Stimulated activated CD4-positive, alpha-beta T cell treated with anti-CD3 and anti-CD28 coated beads, TNF-alpha, amount 100 ng/mL, for 1 hour (primary cell): ENCODE measurements at places on chromosomes 2 and 18.

DNA sequence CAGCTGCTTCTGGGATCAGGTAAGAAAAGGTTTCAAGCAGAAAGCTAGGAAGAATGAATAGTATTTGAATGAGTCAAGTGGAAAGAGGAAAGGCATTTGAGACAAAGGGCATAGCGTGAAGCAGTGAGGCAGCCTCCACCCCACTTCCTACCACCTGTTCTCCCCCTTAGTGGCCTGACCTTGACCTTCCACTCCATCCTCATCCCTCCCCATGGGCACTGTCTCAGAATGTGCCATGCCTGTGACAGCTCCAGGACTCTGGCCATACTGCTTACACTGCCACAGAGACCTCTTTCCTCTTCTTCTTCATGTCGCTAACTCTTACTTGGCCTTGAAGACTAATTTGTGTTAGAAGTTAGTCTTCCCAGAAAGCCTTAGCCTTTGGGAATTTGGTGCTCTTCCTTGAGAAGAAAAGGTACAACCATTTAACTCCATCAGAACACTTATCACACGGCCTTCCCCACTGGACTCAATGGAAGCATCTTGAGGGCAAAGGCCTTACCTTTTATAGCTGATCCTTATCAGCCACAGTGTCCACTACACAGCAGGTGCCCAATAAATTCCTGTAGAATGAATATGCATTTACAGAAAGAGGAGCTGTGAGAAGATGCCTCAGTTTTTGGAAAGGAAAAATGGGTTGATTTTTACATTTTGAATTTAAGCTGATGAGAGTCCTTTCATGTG is 15.2 kb upstream of the NOSTRIN start:
- DNase-seq = no peak

- peak; percentile 3 for DNase-seq
Observed at GRCh38 chr2:23566241-23567142, 181.5 kb downstream of the KLHL29 start.

DNA sequence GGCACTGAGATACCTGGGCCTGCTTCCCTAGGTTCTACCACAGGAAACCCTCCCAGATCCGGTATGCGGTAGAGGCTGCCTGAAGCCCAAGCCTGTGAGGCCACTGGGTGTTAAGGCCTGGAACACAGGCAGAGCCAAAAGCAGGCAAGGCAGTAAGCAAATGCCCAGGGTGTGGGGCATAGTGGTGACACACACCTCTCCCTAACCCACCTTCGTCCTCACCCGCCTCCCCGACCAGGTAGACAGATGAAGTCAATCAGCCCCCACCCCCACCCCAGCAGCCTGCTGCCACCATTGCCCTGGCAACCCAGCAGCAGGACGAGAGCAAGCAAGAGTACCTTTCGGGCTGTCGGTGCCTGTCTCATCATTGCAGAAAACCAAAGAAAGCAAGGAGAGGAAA is 6.1 kb downstream of the DCTN1 start:
- no peak for DNase-seq

DNA sequence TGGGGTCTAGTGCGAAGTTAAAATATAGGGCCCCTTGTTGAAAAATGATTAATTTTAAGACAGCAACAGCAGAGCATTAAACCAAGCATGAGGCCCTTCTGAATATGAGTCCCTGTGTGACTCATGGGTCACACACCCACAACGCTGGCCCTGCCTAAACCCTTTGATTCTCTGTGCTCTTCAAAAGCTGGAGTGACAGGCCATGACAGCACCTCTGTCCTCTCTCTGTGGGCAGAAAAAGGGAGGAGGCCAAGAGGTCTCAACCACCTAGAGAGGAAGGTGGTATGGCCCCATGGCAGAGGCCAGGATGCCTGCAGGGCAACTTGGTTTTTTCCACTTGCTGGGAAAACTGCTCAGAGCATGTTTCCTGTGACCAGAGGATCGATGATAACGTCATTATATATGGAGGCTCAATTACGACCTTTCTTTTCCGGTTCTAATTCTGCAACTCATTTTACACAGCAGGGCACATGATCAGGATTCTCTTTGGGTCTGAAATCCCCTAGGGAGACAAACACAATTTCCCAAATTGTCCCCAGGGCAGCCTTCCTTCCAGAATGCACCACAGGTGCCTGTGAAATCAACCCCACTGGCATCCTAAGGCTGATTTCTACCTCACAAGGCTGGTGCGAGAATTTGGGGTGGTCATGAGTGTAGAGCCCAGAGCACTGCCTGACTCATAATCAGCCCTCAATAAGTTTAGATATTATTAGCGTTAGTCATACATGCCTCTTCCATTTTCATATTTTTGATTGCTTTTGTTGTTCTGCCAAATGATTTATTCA is 102.0 kb upstream of the PPP1CB start:
- DNase-seq = no peak

GRCh38 chr2:83238111-83238510 is 1221.0 kb downstream of the SUCLG1 start:
- no peak for DNase-seq

GRCh38 chr2:222057347-222058073 is 241.3 kb downstream of the PAX3 start:
- DNase-seq = no peak

DNA sequence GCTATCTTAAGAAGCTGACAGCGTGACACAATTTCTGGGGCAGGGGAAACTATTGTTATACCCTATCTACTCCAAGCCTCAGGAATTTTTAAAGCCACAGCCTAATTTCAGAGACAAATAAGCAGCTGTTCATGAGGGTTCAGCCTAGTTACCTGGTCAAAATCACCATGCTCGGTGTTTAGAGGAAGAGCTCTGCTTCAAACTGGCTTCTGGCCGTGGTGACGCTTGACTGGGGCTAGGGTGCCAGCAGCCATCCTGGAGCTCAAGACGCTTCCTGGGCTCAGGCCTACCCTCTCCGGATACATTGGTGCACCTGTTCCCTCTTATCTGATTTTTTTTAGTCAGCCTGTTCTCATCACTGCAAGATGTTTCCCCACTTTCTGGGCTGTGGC is 41.7 kb downstream of the FRZB start:
- DNase-seq = no peak

- no peak for DNase-seq
Observed at GRCh38 chr18:24875286-24875685, 414.8 kb downstream of the HRH4 start.

GRCh38 chr2:159179696-159180095 is 106.8 kb downstream of the WDSUB1 start:
- no peak for DNase-seq

GRCh38 chr2:64482765-64483504 is 29.0 kb downstream of the LGALSL start:
- no peak for DNase-seq

DNA sequence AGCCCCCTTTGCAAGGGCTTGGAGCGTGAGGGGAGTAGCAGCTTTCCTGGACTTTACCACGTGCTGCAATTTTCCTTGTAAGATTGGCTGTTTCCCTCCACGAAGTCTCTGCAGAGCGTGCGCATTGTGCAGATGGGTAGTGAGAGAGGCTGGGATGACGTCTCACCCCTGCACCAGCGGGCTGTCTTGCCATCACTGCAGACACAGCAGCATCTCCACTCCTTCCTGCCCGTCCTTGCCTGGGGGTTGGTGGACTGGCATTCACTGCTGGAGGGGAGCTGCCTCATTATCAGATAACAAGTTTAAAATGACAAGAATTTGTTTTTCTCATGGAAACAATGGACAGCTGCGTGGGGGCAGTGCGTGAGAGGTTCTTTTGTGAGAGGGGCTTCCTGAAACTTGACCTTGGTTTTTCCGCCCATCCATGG is 45.3 kb upstream of the HS6ST1 start:
- no peak for DNase-seq

GRCh38 chr2:94994914-94995552 is 30.5 kb upstream of the MAL start:
- DNase-seq = no peak

GRCh38 chr2:107036293-107036692 is 150.3 kb upstream of the ST6GAL2 start:
- no peak for DNase-seq

- no peak for DNase-seq
Observed at GRCh38 chr2:209721497-209721896, 50.1 kb upstream of the UNC80 start.

- DNase-seq = no peak
Observed at GRCh38 chr2:10307561-10308156, 5.0 kb downstream of the HPCAL1 start.

- DNase-seq = no peak
Observed at GRCh38 chr2:112701052-112701451, 19.8 kb upstream of the NT5DC4 start.

GRCh38 chr2:130760754-130761751 is 5.7 kb downstream of the AMER3 start:
- no peak for DNase-seq

GRCh38 chr2:158443606-158444005 is 12.9 kb downstream of the CCDC148 start:
- no peak for DNase-seq

- no peak for DNase-seq
Observed at GRCh38 chr2:166223298-166223697, 95.5 kb upstream of the SCN1A start.

DNA sequence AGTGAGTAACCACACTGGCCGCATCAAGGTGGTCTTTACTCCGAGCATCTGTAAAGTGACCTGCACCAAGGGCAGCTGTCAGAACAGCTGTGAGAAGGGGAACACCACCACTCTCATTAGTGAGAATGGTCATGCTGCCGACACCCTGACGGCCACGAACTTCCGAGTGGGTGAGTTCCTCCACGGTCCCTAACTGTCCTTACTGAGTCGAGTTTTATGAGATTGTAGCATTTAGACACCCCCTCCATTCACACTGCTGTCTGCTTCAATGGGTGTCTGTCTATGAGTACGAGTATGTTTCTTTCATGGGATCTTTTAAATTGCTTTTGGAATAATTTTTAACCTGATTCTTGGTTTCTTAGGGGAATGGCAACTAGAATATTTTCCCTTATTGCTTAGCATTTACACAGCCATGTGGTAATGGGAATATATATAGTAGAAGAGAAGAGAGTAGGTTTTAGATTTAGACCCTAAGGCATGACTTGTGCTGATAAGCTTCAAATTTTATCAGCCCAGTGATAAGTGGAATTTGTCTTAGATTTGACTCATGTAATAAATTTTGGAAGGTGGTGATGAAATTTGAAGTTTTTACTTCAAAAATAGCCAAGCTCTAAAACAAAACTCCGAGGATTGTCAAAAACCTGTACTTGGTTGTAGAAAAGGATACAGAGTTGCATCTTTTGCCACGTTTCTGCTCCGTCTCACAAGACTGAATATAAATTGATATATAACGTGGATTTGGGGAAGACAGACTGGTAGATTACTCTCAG is 188.2 kb downstream of the LTBP1 start:
- no peak for DNase-seq

GRCh38 chr2:16022548-16023240 is 82.3 kb downstream of the MYCN start:
- DNase-seq = no peak

DNA sequence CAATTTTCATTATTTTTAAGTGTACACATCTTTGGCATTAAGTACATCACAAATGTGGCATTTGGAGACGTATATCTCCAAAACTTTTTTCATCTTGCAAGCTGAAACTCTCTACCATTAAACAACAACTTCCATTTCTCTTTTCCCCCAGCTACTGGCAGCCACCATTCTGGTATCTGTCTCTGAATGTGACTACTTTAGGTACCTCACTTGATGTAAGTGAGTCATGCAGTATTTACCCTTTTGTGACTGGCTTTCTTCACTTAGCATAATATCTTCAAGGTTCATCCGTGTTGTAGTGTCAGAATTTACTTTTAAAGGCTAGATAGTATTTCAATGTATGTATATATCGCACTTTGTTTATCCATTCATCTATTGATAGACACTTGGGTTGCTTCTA is 17.0 kb downstream of the BABAM2 start:
- DNase-seq = no peak

DNA sequence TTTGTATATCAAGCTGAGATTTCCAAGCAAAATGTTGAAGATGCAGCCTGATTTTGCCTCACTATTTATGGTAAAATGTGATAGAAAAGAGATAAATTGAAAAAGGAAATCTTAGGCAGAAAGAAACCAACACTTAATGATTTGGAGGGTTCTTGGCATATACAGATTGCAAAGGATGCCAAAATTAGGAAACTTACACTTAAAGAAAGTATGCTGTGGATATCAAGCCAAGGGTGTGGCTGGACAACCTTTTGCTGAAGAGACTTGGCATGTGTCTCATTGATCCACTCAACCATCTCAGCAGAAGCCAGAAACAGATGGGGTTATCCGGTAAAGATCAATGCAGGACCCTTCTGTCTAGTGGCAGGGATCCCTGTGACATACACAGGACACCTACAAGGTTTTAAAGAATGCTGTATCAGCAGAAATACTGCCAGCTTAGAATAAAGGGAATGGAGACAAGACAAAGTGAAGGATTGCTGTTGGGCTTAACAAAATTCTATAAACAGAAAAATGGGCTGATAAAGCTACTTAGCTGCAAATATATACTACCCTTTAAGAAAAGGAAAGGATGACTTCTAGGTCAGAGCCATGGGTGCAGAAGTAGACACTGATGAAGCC is 107.3 kb upstream of the CYP26B1 start:
- no peak for DNase-seq

- no peak for DNase-seq
Observed at GRCh38 chr2:64904413-64905329, 84.5 kb upstream of the SLC1A4 start.

- no peak for DNase-seq
Observed at GRCh38 chr2:126890136-126890510, 8.6 kb upstream of the TEX51 start.

- no peak for DNase-seq
Observed at GRCh38 chr2:174158003-174158402, 90.3 kb downstream of the OLA1 start.

DNA sequence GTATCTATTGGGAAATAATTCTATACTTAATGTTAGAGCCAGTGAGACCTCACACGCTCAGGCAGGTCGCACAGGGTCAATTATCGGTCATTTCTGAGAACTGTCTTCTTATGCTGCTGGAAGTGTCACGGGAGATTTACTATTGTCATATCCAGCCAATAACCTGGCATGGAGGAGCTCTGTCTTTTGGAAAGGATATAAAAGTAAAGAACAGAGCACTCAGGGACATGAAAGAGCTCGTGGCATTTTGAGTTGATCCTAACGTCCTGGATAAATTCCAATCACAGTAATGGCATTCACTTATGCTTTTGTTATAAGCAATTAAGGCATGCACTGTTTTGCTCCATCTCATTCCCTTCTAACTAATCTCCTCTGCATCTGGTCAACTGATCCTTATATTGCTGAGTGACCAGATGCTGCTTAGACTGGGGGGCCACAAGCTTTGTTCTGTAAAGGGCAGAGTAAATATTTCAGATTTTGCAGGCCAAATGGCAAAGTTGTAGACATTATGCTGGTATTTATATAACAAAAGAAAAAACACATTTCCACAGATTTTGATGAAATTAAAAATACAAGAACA is 453.5 kb upstream of the SMIM21 start:
- no peak for DNase-seq

DNA sequence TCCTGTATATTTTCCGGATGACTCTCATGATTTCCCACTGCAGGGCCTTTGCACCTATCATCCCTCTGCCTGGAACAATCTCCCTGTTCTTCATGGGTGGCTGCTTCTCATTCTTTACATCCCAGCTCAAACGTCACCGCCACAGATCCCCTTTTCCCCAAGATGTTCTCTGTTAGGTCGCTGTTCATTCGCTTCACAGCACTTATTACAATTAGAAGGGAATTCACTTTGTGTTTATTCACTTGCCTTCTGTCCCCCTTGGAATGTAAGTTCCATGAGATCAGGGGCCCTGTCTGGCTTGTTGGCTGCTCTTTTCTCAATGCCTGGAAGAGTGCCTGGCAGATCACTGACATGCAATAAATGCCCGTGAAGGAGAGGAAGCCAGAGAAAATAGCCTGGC is 106.7 kb downstream of the FOXI3 start:
- DNase-seq = no peak

- no peak for DNase-seq
Observed at GRCh38 chr2:219045937-219046550, 4.7 kb upstream of the CFAP65 start.
